ENCODE measurements at places on chromosomes 11 and 22. TPM values are rescaled to one million over a fixed set of nuclear protein-coding genes. Genes with fewer than 3 reads are reported as not detected.
A peak's percentile ranks its signal among the peaks of the same experiment; 100 is the strongest.

PITPNB gene
- 71.7 TPM for total RNA-seq

OR4A47 gene
- total RNA-seq: not detected

LMO2 gene
- total RNA-seq: 3.4 TPM

CAPRIN1 gene
- 288 TPM for total RNA-seq

C11orf21 gene
- total RNA-seq: not detected

SORL1 gene
- total RNA-seq: 78.1 TPM

DNA sequence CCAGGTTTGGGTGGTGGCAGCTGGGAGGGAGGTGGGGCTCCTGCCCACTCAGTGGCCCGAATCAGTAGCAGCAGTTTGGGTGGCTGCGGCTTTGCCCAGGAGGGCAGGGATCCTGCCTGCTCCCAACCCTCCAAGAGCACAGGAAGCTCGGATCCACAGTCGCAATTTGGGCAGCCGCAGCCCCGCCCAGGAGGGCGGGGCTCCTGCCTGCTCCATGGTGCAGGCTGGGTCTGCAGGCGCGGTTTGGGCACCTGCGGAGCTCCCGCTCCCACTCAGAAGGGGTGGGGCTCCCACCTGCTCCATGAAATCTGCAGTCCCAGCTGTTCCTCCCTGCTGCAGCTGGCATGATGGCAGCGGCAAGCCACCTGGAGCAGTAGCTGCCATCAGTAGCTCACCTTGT lies 38.1 kb upstream of the CALCB start:
- H3K27ac ChIP-seq: no peak overlapping the region
- peak; percentile 70 for DNase-seq
- no peaks in the 10 kb centered on the region for H3K27me3 ChIP-seq
- H3K4me3 ChIP-seq: peak overlapping the region; percentile 29

GRCh38 chr11:78216021-78216420 lies 27.3 kb downstream of the USP35 start:
- no peak overlapping the region for H3K27ac ChIP-seq
- DNase-seq: no peak
- H3K4me1 ChIP-seq: no peaks in the 10 kb centered on the region
- H3K4me3 ChIP-seq: no peak overlapping the region
- H3K27me3 ChIP-seq: no peaks in the 10 kb centered on the region
- H3K36me3 ChIP-seq: peaks cover 8% of the 10 kb centered on the region

GRCh38 chr22:49827271-49827852 lies 311 bp downstream of the BRD1 start:
- H3K27me3 ChIP-seq: peaks cover 34% of the 10 kb centered on the region
- H3K36me3 ChIP-seq: peaks cover 52% of the 10 kb centered on the region
- no peak for DNase-seq
- H3K4me3 ChIP-seq: no peak overlapping the region
- H3K27ac ChIP-seq: no peak overlapping the region

DNA sequence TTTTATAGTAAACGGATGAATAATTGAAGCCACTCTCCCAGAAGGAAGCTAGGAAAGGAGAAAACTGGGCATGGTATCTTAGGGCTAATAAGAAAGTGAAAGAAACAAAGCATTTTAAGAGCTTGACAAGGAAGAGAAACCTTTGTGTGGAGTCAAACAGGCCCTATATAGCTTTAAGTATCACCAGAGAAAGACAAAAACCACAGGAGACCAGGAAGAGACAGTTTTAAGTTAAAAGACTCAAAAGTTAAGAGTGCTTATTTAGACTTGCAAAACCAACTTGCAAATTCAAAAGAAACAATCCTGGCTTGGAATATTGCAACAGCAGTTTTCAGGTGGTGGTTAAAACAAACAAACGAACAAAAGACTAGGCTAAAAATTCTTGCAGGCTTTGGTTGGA lies 3.4 kb downstream of the PAK1 start:
- no peaks in the 10 kb centered on the region for H3K27me3 ChIP-seq
- H3K36me3 ChIP-seq: no peaks in the 10 kb centered on the region
- peak overlapping the region; percentile 96 for H3K27ac ChIP-seq
- peaks cover 77% of the 10 kb centered on the region for H3K4me1 ChIP-seq

GRCh38 chr11:6682591-6682935 lies 577 bp downstream of the MRPL17 start:
- H3K4me3 ChIP-seq: peak overlapping the region; percentile 99
- H3K4me1 ChIP-seq: peaks cover 34% of the 10 kb centered on the region
- H3K36me3 ChIP-seq: peaks cover 24% of the 10 kb centered on the region

DNA sequence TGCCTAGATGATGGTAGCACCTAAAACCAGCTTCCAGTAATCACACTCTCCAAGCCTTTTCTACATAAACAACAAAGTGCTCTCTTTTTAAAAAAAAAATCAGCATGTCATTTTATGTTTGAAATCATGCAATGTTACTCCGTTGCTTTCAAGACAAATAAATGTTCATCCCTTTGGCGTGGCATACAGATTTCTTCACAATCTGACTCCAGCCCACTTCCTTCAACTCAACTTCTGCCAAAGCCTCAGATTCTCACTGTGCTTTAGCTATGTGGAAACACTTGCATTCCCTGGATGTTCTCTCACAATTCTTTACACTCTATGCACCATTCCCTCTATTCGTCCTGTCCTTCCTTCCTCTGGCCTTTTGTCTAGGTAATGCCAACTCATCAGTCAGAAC lies 206.3 kb upstream of the BLID start:
- no peak overlapping the region for H3K27ac ChIP-seq
- H3K36me3 ChIP-seq: no peaks in the 10 kb centered on the region
- no peak for DNase-seq
- peaks cover 28% of the 10 kb centered on the region for H3K4me1 ChIP-seq
- peaks cover 46% of the 10 kb centered on the region for H3K27me3 ChIP-seq

DNA sequence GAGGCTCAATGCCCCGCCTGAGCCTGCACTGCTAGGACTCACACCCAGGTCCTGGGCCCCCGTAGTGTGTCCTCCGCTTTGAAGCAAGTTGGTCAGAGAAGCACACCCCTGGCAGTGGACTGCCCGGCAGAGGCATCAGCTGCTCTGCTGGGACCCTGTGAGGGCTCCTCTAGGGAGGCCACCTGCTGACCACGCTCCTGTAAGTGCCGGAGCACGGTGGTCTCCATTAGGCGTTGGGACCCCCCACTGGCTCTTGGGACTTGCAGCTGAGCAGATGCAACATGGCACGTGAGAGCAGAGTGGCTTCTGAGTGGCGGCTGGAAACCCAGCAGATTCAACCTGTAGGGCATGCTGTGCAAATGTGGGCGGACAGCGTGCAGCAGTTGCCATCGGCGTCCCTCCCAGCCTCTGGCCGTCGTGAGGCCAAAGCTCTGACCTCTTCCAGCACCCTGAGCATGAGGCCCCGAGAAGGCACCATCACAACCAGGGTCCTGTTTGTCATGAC lies 16.9 kb downstream of the MRGPRG start:
- H3K4me3 ChIP-seq: no peak overlapping the region
- no peak for DNase-seq
- H3K27me3 ChIP-seq: peaks cover 42% of the 10 kb centered on the region
- H3K27ac ChIP-seq: no peak overlapping the region

DNA sequence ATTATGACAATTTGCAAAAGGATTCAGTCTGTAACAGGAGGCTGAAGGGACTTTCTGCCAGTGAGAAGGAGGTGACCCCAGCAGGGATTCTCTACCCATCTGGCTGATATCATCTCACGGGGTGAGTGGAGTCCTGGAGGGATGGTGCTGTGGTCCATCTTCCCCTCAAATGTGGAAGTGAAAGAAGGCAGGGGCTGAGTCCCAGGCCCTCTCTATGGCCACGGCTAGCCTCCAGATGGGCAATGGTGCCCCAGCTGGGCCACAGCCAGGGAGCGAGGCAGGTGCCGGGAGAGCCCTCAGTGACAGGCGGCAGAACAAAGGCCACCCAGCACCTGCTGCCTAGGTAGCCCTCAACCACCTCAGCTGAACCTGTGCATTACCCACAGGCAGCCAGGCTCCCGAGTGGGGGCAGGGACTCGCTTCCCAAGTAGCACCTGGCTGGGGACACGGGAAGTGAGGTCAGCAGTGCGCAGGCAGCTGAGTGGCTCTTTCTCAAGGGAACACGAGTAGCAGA lies 6.7 kb downstream of the NECTIN1 start:
- H3K4me3 ChIP-seq: no peak overlapping the region
- H3K27ac ChIP-seq: peak overlapping the region; percentile 50
- peaks cover 3% of the 10 kb centered on the region for H3K36me3 ChIP-seq

- H3K27ac ChIP-seq: no peak overlapping the region
- H3K4me1 ChIP-seq: peaks cover 19% of the 10 kb centered on the region
- H3K36me3 ChIP-seq: peaks cover 18% of the 10 kb centered on the region
- no peak overlapping the region for H3K4me3 ChIP-seq
These were observed 238.2 kb upstream of the ZBED5 start for GRCh38 chr11:11095831-11096723.

GRCh38 chr11:65182258-65183170 lies 786 bp downstream of the CAPN1 start:
- H3K36me3 ChIP-seq: peaks cover 16% of the 10 kb centered on the region
- peak; percentile 81 for DNase-seq
- H3K4me1 ChIP-seq: peaks cover 48% of the 10 kb centered on the region
- peak overlapping the region; percentile 99 for H3K4me3 ChIP-seq

DNA sequence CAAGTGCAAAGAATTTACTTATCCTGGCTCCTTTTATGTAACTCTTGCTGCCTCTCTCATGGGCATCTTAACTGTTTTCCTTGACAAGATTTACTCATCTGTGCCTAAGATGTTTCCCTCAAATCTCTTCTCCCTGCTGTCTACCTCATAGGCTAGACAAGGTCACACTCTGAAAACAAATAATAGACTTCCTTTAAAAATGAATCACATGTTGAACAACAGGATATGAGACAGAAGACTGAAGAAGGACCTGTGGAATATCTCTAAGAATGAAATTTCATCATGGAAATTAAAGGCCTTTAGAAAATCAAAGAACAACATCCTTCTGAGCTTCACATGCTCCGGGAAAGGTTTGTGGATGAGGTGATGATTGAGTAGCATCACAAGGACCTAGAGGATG lies 6.0 kb upstream of the SCGB2A2 start:
- H3K4me3 ChIP-seq: no peak overlapping the region
- H3K36me3 ChIP-seq: no peaks in the 10 kb centered on the region
- DNase-seq: no peak

DNA sequence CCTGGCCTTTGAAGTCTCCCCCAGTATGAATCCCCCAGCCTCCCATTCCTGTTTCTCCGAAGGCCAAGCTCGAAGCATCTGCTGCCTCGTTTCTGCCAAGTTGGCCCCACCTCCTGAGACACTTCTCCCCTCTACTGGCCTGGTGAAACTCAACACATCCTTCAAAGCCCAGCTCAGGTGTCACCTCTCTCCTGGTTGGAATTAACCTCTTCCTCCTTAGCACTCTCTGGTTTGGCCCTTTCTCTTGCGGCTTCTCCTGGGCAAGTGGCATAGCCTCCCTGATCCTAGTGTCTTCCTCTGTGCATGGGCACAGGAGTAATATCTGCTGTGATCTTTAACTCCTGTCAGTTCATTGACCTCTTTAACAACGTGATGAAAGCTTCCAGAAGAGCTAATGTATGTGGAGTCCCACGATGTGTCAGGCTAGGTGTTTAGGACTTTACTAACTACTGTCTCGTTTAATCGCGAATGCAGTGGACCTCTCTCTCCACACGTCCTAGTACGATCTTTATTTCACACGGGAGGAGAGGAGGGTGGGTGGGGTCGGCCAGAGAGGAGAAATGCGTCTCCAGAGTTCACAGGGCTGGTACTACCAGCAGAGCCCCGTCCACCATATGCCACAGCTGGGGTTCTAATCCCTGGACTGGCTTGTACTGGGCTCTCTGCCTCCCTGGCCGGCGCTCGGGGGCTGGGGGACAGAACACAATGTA lies 826 bp upstream of the PTPRJ start:
- peak; percentile 44 for DNase-seq
- H3K27me3 ChIP-seq: peaks cover 8% of the 10 kb centered on the region
- H3K27ac ChIP-seq: peak overlapping the region; percentile 85
- H3K4me1 ChIP-seq: peaks cover 30% of the 10 kb centered on the region
- H3K4me3 ChIP-seq: peak overlapping the region; percentile 64

GRCh38 chr11:78698612-78699011 lies 123.9 kb upstream of the NARS2 start:
- H3K36me3 ChIP-seq: no peaks in the 10 kb centered on the region
- no peak overlapping the region for H3K27ac ChIP-seq
- H3K27me3 ChIP-seq: no peaks in the 10 kb centered on the region

DNA sequence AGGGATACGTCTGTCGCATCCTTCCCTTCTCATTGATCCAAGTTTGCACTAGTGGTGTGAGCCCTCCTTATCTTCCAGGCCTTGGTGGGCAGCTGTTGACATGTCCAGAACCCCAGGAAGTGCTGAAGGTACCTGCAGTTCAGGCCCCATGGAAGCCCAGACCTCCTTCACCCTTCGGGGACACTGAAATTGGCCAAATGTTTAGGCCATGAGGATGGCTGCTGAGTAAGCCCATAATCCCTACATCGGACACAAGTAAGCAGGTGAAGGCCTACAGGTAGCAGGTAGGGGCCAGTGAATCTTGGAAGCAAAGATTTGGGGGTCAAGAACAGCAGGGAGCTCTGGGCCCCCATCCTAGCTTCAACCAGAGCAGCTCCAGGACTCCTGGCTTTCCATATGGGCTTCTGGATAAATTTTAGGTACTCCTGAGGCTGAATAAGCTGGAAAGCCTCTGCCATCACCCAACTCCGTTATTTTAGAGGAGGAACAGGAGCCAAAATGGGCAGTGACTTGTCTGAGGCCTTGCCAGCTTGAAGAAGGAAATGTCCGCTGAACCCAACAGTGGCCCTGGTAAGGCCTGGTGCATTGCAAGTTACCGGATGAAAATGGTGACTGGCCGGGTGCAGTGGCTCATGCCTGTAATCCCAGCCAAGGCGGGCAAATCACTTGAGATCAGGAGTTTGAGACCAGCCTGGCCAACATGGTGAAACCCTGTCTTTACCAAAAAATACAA lies 45.2 kb downstream of the MORC2 start:
- DNase-seq: no peak
- H3K27me3 ChIP-seq: no peaks in the 10 kb centered on the region
- peaks cover 40% of the 10 kb centered on the region for H3K36me3 ChIP-seq
- H3K4me1 ChIP-seq: peaks cover 4% of the 10 kb centered on the region

- H3K4me3 ChIP-seq: no peak overlapping the region
- H3K27me3 ChIP-seq: no peaks in the 10 kb centered on the region
These were observed 445.7 kb downstream of the AASDHPPT start for GRCh38 chr11:106523171-106523570.

DNA sequence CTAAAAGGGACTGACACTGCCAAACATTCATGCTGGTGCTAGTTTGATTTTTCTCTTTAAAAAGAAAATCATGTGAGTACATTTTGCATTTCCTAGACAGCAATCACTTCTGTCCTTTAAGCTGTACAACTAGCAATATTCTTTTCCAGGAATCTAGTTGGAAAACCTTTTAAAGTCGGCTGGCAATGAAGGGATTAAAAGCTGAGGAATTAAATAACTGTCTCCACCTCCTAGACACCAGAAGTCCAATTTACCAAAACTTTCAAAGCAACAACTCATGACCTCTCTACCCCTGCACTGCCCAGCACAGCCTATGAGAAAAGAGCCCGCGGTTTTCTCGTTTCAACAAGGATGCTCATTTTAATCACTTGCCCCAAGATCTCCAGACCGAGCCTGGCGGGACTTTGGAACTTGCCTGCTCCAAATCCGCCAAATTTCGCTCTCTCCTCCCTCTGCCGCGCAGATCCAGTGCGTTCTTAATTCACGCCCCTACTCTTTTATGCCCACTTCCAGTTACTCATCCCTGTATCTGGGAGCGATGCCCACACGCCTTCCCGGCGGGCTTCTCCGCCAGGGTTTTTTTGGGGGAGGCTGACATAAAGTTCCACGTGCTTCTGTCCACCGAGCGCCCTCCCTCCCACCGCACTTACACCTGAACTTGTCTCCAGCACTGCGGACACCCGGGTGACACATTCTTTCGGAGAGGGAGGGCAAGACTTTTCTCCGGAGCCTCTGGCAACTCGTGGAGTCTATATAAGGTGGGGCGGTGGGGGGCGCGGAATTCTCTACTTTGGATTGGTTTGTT lies 2.5 kb downstream of the MPPED2 start:
- no peak overlapping the region for H3K27ac ChIP-seq
- peaks cover 6% of the 10 kb centered on the region for H3K36me3 ChIP-seq
- H3K27me3 ChIP-seq: peaks cover 66% of the 10 kb centered on the region
- peaks cover 26% of the 10 kb centered on the region for H3K4me1 ChIP-seq
- H3K4me3 ChIP-seq: peak overlapping the region; percentile 86

All from WTC11 (cell line).